ENCODE measurements at places on chromosomes 4 and X.
A peak's percentile ranks its signal among the peaks of the same experiment; 100 is the strongest.

GRCh38 chr4:125772680-125773079 lies 457.9 kb downstream of the FAT4 start:
- DNase-seq = no peak

- no peak for DNase-seq
Observed at GRCh38 chrX:66038115-66038514, 1.8 kb downstream of the VSIG4 start.

DNA sequence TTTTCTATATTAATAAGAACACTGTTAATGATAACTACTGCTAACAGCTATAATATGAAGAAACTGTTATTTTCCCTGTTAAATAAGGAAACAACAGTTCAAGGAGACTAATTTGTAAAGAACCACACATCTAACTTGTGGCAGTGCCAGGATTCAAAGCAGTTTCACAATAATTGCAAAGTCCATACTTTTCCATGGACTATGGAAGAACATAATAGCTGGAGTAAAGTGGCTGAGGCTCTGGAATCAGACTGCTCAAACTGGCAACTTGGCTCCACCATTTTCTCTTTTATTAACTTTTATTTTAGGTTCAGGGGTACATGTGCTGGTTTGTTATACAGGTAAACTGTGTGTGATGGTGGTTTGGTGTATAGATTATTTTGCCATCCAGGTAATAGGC lies 393.7 kb upstream of the CPEB2 start:
- DNase-seq = no peak

GRCh38 chr4:184750926-184751584 lies 17.2 kb upstream of the CENPU start:
- DNase-seq = no peak

- no peak for DNase-seq
Observed at GRCh38 chrX:48580662-48581061, 6.4 kb downstream of the RBM3 start.

DNA sequence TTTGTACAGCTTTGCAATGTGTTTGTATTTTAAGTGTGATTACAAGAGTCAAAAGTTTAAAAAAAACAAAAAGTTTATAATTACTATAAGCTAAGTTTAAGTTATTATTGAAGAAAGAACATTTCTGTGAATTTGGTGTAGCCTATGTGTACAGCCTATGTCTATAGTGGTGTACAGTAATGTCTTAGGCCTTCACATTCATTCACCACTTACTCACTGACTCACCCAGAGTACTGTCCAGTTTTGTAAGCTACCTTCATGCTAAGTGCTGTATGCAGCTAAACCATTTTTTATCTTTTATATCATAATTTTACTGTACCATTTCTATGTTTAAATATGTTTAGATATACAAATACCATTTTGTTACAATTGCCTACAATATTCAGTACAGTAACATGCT lies 182.3 kb downstream of the RPA4 start:
- DNase-seq = no peak

DNA sequence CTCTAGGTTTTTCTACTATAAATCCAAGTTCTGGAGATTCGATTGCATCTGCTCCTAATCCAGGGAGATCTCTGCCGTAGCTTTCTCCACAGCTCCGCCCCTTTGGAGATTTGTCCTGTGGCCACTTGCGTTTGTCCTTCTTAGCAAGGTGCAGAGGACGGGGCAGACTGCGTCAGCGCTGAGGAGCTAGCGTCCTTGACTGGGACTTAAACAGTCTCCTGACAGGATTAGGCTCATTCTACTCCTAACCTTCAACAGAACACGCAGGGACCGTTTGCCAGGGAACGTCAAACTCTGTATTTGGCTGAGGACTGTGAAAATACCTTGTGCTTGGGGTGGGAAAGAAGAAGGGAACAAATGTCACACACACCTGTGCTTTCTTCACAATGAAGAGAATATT lies 38.6 kb downstream of the SORBS2 start:
- no peak for DNase-seq

DNA sequence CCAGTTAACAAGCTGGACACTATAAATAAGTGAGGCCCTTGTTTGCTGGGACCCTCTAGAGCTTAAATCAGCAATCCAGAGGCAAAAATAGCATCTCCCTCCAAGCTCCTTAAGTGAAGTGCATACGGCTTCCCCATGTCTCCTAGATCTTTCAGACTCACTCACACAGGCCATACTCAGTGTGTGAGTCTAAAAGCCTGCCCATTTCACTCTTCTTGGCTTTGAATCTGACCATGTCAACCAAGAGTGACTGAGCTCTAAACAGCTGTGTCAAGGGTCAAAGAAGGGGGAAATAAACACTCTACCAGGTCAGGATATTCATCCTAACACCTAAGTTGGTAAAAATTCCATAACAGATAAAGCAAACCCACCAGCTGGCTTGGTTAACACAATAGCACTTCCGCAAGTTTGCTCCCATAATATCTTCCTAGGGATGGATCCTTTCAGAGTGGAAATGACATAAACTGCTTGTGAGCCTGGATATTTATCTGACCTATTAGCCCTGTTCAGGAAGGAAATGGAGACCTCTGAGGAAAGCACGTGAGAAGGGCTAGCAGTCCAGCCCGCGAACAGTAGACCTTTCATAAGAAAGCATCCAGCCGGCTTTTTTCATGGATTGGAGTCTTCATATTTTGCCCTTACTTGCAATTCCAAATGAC lies 65.6 kb downstream of the MID1 start:
- DNase-seq = no peak

- peak; percentile 79 for DNase-seq
Observed at GRCh38 chrX:19625612-19626011, 110.3 kb upstream of the MAP3K15 start.

DNA sequence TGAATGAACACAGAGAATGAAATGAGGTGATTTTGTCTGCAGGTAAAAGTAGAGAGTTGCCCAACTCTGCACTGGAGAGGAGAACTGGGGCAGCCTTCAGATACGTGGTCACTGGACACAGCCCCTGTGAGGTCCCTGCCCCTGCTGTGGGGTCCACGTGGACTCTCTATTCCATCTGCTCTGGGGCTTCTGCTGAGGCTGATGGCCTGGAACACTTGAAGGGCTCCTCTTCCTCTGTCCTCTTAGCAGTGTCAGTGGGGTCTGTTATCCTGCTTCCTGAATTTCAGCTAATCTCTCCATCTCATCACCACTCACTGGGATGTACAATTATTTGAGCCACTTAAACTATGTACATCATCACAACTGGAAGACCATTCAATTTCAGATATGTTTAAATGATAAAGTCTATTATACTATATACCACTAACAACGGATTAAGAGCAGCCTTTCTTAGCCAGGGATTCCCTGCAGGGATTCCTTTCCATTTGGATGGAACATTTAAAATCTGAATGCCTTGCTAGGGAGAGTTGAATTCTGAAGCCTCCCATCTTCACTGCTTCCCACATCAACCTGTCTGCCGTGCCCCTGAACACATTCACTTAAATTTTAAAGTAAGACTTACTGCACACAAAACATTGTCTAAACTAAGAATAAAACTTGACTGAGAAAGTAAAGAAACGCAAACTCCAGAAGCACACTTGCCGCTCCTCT lies 74.0 kb downstream of the CC2D2A start:
- DNase-seq = no peak

DNA sequence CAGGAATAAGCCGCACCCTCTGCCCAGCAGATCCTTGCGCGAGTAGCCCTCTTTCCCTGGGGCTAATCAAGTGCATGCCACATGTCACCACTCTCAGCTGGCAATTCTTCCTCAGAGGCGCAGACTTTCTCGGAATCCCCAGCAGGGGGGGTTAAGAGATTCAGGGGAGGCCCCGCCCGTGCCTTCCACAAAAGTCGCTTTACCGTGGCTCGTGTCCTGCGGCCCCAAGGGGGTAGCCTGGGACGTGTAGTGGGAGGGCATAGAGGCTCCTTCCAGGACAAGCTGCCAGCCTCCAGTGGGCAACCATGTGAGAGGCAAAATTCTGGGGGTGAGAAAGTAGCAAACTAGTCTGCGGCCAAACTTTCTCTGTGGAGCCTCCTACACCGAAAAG lies 652 bp downstream of the SRPX start:
- peak; percentile 50 for DNase-seq

DNA sequence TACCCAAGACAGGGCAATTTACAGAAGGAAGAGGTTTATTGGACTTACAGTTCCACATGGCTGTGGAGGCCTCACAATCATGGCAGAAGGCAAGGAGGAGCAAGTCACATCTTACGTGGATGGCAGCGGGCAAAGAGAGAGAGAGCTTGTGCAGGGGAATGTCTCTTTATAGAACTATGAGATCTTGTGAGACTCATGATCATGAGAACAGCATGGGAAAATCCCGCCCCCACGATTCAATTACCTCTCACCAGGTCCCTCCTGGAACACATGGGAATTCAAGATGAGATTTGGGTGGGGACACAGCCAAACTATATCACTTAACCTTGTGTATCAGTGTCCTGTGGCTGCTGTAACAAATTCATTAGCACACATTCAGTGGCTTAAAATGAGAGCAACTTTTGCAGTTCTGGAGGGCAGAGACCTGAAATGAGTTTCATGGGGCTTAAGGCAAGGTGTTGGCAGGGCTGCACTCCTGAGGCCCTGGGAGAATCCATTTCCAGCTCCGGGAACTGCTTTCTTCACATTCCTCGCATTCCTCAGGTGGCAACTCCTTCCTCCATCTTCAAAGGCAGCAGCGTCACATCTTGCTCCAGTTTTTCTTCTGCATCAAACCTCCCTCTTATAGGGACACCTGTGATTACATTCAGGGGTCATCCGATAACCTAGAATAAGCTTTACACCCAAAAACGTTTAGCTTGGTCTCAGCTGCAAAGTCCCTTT lies 22.3 kb upstream of the NSG1 start:
- no peak for DNase-seq

DNA sequence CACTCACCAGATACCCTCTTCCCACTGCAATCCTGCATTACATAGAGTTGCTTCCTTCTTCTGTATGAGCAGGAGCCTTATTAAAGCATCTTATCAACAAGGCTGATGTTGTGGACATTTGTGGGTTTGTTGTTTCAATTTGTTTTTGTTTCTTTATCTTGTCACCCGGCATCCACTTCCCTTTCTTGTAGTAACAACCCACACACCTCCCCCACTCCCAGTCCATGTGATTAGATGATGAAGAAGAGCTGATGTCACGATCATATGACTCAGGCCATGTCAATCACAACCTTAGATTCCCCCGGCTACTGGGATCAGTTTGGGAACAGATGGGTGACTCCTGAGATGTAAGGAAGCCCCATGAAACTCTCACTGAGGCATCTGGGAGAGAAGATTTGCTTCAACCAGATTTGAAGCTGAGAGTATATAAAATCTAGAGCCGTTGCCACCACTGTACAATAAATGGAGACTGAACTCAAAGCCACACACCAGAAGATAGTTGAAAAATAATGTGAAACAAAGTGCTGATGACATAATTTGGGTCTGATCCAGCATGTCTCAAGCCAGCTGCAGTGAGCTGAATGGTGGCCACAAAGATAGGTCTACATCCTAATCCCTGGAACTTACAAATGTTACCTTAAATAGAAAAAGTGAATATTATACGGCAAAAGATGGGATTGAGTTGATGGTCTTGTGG lies 34.1 kb upstream of the SRD5A3 start:
- no peak for DNase-seq

DNA sequence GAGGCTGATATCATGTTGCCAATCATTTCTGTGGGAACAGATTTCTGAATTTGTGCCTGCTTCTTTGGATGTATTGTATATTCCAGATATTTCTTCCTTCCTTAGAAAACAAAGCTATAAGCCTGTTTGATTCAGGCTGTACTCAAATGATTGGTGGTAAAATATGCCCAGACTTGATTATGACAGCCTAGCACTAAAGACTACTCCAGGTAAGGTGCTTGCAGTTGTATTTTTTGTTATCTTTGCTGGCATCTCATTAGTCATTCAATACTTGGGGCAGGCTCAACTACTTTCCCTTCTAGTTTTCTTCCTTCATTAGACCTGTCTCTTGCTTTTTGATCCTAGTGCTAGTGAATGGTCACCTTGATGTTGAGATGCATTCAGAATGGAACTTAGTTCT lies 90.6 kb downstream of the ZNF518B start:
- DNase-seq = no peak

GRCh38 chr4:128307123-128307571 lies 19.5 kb upstream of the PGRMC2 start:
- no peak for DNase-seq

DNA sequence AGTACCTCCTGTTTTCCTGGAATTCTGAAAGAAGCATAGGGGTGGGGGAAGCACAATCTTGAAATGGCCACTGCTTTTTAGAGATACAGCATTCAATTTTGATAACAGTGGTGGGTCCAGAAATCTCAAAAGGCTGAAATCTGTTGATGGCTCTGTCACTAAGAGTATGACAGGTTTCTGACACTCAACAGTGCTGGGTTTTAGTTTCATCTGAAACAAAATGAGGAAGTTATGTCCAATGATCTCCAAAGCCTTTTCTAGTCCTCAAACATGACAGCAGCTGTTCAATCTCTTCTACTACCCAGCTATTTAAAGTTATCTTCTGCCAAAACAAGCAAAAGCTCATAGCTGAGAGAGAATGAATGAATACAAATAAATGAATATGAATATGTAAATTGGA lies 110.5 kb downstream of the IL1RAPL1 start:
- DNase-seq = no peak

DNA sequence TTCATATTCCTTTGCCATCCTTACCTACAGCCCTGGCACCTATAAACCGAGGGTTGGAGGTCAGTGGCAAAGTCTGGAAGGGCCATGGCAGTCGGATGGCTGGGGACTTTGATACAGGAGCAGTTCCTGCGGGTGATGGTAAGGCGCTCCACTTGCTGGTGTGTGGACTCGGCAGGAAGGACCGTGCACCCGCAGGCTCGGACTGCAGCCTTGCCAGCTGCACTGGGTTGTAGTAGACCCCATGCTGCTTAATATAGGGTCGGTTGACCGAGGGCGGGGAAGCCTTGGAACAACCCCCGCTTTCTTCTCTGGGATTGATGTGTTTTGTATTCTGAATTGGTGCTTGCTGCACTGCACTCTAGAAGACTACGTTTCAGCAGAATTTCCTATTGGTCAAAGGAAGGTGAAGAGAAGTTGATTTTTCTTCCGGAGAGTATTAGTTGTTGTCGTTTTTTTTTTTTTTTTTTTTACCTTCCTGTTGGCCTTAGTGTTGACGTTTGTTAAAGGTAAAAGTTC lies 638 bp downstream of the BLTP1 start:
- DNase-seq = peak; percentile 63

DNA sequence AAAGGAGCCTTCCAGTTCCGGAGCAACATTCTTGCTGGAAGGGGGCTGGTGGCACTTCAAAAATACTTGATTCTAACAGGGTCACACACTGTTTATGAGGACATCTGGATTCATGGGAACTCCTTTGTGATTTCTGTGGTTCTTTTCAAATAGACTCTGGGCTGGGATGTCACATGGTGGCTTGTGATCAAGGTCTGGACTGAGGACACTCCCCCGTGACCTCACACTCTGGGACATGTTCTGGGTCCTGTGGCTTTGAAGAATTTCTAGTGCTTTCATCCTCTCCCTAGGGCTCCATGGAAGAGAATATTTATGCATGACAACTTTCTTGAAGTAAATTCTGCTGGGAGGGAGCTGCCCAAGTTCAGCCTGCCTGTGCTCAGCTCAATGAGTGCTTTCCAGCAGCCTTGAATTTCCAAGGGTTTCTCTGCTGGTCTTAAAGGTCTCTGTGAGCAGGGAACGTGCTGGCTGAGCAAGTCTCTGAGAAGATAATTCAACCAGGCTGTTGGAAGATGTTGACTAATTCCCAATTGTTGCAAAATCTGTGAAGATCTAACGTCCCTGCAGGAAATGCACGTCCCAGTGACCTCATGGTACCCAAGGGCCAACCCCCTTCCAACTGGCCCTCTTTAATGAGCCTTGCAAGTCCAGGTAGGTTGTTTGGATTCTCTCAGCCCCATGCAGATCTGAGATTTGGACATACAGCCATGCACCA lies 36.3 kb downstream of the GPR143 start:
- DNase-seq = no peak

All from activated CD8-positive, alpha-beta memory T cell treated with anti-CD3 and anti-CD28 coated beads, Interleukin-2, amount 10 ng/mL, durations not matched to agents 7 days and 5 days (primary cell).